ENCODE measurements at places on chromosomes 6 and 20. TPM values are rescaled to one million over a fixed set of nuclear protein-coding genes. Genes with fewer than 3 reads are reported as not detected.

Gene RAB32
- 61.5 TPM for total RNA-seq

GRCh38 chr6:13248584-13248985, 79.8 kb downstream of the TBC1D7 start:
- no peaks in the 10 kb centered on the region for H3K4me1 ChIP-seq
- no peak overlapping the region for H3K27ac ChIP-seq
- H3K4me3 ChIP-seq = no peak overlapping the region
- no peaks in the 10 kb centered on the region for H3K36me3 ChIP-seq

DNA sequence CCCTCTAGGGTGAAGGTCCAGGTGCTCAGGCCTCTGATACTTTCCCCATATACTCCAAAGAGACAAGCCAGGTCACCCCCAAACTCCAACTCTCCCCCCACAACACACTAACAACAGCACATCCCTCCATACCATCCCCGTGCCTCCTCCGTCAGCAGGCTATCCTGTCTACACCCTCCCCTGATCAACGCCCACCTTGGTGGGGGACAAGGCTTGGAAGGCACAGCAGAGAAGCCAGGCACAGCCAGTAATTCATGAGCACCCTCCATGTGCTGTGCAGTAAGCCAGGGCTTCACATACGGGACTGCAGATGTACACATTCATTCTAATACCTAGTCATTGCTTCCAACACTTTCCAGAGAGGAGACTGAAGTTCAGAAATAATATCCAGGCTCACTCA, 57.6 kb downstream of the TRERF1 start:
- no peaks in the 10 kb centered on the region for H3K36me3 ChIP-seq
- H3K4me1 ChIP-seq = peaks cover 21% of the 10 kb centered on the region
- no peaks in the 10 kb centered on the region for H3K27me3 ChIP-seq
- no peak for DNase-seq
- H3K27ac ChIP-seq = peak overlapping the region; percentile 6

DNA sequence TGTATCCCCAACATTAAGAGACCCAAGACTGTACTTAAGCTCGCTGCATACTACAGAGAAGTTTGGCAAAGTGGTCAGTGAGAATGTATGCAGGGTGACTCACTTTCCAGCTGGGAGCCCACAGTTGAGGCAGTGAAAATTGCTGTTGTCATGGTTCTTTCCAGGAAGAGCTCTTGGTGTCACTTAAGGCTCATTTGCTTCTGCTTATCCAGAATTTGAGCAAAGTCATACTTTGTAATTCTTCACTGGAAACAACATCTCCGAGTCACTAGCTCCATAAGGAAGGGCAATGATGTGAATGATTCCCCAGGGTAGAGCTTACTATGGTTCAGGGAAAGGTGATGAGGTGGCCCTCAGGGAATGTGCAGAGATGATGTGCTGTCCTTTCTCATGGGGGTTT, 65.4 kb upstream of the FBXL4 start:
- H3K27me3 ChIP-seq = peaks cover 5% of the 10 kb centered on the region
- H3K36me3 ChIP-seq = no peaks in the 10 kb centered on the region
- H3K4me1 ChIP-seq = no peaks in the 10 kb centered on the region
- DNase-seq = no peak
- H3K27ac ChIP-seq = no peak overlapping the region

Gene CALHM5
- not detected for total RNA-seq

Gene SIRPB1
- total RNA-seq = 0.72 TPM

GRCh38 chr6:144543006-144543871, 258.1 kb downstream of the UTRN start:
- no peaks in the 10 kb centered on the region for H3K27me3 ChIP-seq
- H3K27ac ChIP-seq = no peak overlapping the region
- DNase-seq = peak; percentile 5
- H3K4me1 ChIP-seq = no peaks in the 10 kb centered on the region
- H3K36me3 ChIP-seq = peaks cover 6% of the 10 kb centered on the region
